Forelimb muscle (tissue), 1 donor: ENCODE measurements at places on chromosomes 11 and 22. TPM values are rescaled to one million over a fixed set of nuclear protein-coding genes. Genes with fewer than 3 reads are reported as not detected.
A peak's percentile ranks its signal among the peaks of the same experiment; 100 is the strongest.

- DNase-seq, result no peak
Observed at GRCh38 chr11:115421352-115421991, 82.7 kb downstream of the CADM1 start.

GRCh38 chr11:126311401-126312291 lies 7.8 kb downstream of the DCPS start:
- DNase-seq, result no peak

The MS4A15 gene
- polyA plus RNA-seq, result not detected

DNA sequence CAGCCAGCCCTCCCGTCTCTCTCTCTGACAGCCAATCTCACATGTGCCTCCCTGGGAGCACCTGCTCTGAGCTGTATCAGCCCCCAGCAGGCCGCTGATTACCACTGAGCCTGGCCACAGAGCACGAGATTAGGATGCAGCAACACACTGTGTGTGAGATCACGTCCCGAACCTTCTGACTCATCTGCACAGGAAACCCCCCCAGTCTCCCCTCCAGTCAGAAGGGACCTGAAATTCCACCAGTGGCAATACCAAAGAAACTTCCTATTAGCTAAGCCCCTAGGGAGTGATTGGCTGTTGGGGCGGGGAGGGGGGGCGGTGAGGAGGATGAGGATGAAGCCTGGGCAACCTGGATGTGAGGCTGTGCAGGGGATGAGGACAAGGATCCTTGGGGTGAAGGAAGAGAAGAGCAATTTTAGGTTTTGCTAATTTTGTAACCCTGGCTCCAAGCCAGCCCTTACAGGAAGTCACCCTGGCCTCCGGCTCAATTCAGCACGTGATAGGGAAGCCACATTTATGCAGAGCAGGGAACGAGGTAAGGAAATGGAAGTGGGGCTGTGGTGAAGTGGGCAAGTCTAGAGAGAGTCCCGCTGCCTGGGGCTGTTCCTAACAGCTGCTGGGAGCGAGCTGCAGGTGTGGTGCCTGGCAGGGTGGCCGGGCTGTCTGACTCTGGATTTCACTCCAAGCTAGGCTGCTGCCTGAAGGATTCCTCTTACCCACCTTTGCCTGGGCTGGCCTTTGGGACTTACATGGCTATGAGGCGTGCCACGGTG lies 1.9 kb downstream of the SLC43A3 start:
- no peak for DNase-seq

DNA sequence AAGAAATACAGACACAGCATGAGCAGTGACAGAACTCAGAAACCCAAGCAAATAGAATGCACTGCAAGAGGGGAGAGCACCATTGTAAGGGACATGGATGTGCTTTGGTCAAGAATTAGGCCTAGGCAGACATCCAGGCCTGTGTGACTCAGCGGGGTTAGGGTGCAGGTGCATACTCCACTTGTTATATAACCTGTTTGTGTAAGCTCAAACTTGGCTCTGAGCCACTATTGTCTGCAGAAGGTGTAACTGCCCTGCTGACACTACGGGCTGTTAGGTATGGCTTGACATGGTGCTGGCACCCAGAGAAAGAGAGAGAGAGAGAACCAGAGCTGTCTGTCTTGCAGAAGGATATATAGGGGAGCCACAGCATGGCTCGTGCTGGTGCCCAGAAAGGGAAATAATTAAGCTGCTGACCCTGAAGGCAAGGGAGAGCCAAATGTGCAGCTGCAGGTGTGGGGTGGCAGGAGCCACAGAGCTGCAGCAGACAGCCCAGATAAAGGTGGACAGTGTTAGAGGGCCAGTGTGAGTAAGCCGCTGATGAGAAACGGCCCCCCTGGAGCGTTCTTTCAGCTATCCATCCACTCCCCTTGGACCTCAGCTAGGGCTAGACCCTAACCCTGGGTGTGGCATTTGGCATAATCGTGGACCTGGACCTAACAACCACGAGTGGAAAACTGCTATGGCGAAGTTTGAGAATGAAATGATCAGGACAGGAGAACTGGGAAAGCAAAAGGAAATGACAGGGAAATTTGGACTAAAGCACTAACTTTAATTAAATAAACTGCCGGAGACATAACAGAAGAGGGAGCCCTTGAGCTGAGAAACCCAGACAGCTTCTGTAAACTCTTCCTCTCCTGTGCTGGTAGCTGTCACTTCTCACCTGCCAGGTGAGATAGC lies 253.0 kb upstream of the CCDC179 start:
- peak; percentile 16 for DNase-seq

The ANKK1 gene
- 0.16 TPM for polyA plus RNA-seq

The DBX1 gene
- polyA plus RNA-seq, result 5.3 TPM

GRCh38 chr11:102288725-102289083 lies 28.6 kb upstream of the BIRC3 start:
- no peak for DNase-seq

GRCh38 chr11:42237701-42238235 lies 778.3 kb upstream of the LRRC4C start:
- no peak for DNase-seq

GRCh38 chr11:72132646-72133045 lies 2.9 kb upstream of the FOLR3 start:
- DNase-seq, result no peak

DNA sequence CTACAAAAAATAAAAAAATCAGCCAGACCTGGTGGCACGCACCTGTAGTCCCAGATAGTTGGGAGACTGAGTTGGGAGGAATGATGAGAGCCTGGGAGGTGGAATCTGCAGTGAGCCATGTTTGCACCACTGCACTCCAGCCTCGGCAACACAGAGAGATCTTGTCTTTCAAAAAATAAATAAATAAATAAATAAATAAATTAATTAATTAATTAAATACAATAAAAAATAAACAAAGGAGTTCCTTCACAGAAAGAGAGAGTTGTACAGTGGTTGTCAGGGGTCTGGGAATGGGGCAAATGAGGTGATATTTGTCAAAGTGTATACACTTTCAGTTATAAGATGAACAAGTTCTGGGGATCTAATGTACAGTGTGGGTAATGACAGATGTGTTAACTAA lies 49.8 kb upstream of the GAB2 start:
- DNase-seq, result no peak

GRCh38 chr11:124657904-124658303 lies 15.6 kb downstream of the SIAE start:
- DNase-seq, result no peak

- no peak for DNase-seq
Observed at GRCh38 chr22:17257121-17258001, 38.1 kb upstream of the ADA2 start.

DNA sequence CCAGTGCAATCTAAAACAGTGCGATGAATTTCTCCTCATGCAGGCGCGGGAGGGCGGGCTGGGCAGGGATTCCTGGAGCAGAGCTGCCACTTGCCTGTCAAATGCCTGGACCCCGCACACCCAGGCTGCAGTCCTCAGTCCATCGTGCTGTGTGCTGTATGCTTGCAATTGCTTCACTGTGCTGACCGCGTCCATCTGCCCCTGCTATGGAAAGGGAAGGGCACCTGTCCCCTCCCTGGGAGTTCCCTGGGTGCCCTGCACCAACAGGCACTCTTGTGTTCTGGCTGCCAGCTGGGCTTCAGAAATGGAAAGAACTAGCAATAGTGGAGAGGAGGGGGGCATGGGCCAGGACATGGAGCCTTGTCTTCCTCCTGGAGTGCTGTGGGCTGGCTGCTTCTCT lies 185.4 kb upstream of the B3GAT1 start:
- no peak for DNase-seq

The KRTAP5-11 gene
- not detected for polyA plus RNA-seq

GRCh38 chr11:126914941-126915340 lies 85.6 kb downstream of the KIRREL3 start:
- DNase-seq, result no peak

The OR5B21 gene
- polyA plus RNA-seq, result not detected

DNA sequence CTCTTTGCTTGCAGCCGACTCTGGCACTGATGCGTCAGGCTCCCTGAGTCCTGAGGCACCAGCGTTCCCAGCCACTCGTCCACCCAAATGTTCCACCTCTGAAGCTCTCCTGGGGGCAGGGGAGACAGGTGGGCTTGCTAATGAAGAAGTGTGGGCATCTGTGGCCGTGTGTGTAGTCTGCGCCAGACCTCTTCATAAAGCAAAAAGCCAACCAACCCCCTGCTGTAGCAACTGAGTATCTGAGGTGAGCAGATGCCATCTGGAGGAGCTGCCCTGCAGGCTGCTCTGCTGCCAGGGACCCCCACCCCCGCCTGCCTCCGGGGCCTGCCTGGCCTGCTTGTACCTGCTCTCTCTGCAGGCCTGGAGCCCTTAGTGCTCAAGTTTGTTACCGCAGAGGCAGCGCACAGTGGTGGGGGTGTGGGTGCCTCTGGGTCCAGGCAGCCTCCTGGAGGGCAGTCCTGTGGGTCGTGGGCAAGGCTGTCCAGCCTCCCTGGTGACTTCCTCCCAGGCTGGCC lies 272.5 kb downstream of the TBC1D22A start:
- no peak for DNase-seq

DNA sequence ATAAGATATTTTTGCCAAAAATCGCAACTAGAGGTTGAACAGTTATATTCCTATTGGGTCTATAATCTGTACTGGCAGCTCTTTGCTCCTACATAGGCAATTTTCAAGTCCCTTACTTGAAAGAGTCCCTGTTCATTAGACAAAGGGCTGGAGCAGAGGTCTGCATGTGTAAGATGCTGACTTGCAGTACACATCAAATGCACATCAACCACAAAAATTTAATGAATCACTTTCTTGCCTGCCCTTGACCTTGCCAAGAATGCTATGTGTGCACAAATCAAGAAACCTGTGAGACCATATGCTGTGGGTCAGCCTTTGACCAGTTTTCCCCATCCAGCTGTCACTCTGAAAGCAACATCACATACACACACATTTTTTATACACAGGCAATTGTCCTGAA lies 661.5 kb downstream of the LRRC4C start:
- DNase-seq, result no peak

- DNase-seq, result no peak
Observed at GRCh38 chr11:44940404-44940803, 10.3 kb downstream of the TP53I11 start.

- no peak for DNase-seq
Observed at GRCh38 chr11:63613517-63614135, 607 bp downstream of the PLAAT3 start.

DNA sequence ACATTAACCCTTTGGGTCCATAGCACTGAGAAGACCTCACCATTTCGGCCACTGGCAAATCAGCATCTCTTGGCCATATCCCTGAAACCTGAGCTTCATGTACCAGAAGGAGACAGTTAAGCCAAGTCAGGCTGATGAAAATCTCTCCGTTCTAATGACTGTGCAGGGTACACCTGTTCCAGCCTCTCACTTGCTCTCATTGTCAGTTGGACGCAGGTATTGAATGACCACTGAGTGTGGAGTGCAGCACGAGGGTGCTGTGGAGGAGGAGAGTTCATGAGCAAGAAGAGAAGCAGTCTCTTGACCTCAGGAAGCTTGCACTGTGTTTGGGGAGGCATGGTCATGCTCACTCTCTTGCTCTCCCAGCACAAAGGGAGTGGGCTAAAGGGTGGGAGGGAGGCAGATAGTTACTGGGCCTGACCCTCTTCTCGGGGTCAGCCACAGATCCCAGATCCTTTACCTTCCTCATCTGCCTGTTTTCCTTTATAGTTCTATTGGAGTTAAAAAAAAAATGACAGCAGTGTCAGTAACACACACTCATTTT lies 65.2 kb downstream of the ZBTB16 start:
- no peak for DNase-seq

GRCh38 chr22:25077964-25078363 lies 121.7 kb upstream of the CRYBB3 start:
- no peak for DNase-seq

The OR8G1 gene
- polyA plus RNA-seq, result not detected

The FAT3 gene
- polyA plus RNA-seq, result 1.8 TPM

The GAL gene
- 0.28 TPM for polyA plus RNA-seq

The GPR152 gene
- polyA plus RNA-seq, result not detected

DNA sequence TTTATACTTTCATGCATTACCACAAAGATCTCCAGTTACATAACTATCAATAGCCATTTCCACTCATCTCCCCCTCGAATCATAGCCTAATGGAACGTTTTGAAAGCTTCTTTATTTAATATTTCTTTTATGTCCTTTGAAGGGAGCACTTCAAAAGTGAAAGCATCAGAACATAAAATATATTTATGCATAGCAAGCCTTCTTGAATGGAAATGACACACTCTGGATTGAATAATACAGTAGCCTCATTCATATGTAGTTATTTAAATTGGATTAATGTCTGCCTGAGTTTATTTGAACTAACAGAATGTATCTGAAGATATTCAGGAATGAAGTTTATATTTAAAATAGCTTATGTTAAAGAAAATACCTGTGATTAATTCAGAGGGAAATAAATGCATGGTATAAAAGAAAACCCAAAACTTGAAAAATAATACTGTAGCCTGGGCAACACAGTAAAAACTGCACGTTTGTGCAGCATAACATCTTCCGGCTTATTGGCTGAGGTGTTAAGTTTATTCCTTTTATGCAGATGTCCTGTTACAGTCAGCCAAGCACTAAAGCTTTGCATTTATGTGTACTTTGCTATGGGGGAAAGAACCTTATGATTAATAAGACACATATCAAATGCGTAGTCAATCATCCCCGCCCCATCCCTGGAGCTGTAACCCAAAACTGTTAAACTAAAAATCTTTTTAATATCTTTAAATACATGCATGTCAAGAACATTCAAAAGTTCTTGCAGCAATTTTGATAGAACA lies 22.0 kb downstream of the OOSP3 start:
- no peak for DNase-seq

GRCh38 chr11:110467556-110467955 lies 37.8 kb downstream of the FDX1 start:
- DNase-seq, result no peak

DNA sequence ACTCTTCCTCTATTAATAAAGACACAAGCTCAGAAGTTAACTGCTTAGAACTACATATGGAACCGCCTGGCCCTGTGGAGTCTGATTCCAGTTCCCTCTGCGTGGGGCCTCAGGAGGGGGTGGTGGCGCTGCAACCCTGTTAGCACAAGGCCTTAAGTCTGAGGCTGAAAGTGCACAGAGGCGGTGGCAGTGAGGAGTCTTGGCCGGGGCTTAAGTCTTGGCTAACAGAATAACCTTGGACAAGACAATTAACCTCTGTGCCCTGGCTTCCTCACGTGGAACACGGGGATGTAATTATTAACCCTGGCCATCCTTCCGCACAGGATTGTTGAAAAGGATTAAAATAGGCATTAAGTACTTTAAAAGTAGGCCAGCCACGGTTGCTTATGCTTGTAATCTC lies 191.5 kb downstream of the CEP164 start:
- DNase-seq, result no peak

DNA sequence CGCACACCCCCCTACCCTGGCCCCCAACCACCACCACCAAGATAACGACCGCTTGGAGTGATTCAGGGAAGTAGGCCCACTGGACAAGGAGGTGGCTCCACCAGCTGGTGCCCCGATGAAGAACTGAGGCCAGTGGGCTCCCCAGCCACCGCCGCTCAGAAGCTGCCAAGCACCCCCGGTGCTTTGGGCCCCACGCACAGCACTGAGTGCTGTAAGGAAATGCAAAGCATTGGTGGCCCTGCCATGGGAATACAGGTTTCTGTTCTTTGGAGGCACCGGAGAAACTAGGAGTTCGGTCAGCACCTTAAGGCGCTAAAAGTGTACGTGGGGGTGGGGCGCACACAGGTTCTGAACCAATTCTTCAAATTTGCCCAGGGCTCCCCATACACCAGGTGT lies 664 bp upstream of the PRSS23 start:
- no peak for DNase-seq

GRCh38 chr11:74412733-74413359 lies 14.6 kb upstream of the PGM2L1 start:
- no peak for DNase-seq

- no peak for DNase-seq
Observed at GRCh38 chr11:36317992-36318391, 21.9 kb downstream of the PRR5L start.

The CASP5 gene
- polyA plus RNA-seq, result not detected

The PHF21B gene
- 0.57 TPM for polyA plus RNA-seq

The POLR2L gene
- polyA plus RNA-seq, result 109 TPM
